ENCODE measurements at places on chromosomes 16 and 17. TPM values are rescaled to one million over a fixed set of nuclear protein-coding genes. Genes with fewer than 3 reads are reported as not detected.

DNA sequence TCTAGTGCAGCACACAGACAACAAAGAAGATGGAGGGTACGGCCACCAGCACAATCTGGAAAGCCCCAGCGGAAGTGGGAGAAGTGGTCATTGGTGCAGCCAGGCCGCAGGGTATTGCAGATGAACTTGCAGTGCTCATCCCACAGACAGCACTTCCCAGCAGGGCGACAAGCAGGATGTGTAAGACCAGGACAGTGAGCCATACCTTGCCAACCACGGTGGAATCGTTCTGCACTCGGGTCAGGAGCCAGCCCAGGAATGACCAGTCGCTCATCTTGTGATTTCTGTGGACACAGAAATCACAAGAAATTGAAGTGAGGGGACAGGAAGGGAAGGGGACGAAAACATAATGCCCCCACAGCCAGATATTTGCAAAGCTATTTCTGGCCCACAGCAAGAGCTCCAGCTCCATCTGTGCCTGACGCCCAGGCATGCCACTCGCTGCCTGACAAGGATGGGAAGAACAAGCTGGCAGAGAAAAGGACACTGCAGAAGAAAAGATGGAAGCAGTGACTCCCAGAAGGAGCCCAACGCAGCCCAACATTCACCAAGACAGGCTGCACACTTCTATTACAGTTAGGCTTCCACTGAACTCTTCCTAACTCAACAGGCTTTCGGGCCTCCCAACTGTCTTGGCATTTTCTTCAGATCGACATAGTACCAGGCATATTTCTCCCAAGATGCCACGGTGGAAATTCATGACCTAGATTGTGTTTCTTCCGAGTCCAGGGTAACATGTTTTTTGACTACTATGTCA lies 17.5 kb upstream of the MYO18A start:
- DNase-seq = peak; percentile 81

DNA sequence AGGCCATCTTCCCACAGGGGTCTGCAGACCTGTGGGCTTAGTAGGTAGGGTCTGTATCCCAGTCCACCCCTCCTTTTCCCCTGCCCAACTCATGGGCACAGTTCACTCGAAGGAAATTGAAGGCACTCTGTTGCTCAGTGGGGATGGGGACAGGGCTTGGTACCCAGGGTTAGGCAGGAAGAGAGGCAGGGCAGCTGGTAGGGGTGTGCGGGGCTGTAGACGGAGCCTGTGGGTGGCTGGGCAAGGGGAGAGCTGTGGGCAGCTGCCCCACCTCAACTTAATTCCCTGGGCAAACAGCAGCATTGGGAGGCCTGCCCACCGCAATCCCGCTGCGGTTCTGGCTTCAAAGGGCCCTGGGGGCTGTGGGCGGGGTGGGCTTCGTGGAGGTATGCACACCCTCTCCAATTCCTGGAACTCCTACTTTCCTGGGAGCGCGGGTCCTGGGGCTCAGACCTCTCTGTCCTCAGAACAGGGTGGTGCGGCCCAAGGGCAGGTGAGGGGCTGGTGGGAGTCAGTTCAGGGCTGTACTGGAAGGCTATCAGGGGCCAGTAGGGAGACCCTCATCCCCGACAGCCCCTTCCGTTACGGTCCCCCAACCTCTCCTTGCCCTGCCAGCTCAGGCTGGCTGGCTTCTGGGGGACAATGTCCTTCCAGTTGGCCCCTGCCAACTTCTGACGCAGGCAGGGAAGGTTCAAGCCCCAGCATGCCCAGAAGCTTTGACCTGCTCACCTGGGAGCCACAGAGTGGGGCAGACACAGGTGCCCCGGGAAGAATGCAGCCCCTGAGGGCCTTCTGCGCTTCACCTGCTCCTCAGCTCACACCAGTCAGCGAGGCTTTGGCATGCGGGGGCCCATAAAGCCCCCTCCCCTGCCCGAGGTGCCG lies 9.1 kb downstream of the FOXJ1 start:
- DNase-seq = no peak

- DNase-seq = no peak
Observed at GRCh38 chr16:22739077-22739476, 74.9 kb upstream of the HS3ST2 start.

- DNase-seq = peak; percentile 93
Observed at GRCh38 chr16:30395155-30395991, at the start of gene ZNF48. TSS of gene ZNF48 (plus strand) at chr16:30395420. CDS start at chr16:30395795, 375 bp downstream.

DNA sequence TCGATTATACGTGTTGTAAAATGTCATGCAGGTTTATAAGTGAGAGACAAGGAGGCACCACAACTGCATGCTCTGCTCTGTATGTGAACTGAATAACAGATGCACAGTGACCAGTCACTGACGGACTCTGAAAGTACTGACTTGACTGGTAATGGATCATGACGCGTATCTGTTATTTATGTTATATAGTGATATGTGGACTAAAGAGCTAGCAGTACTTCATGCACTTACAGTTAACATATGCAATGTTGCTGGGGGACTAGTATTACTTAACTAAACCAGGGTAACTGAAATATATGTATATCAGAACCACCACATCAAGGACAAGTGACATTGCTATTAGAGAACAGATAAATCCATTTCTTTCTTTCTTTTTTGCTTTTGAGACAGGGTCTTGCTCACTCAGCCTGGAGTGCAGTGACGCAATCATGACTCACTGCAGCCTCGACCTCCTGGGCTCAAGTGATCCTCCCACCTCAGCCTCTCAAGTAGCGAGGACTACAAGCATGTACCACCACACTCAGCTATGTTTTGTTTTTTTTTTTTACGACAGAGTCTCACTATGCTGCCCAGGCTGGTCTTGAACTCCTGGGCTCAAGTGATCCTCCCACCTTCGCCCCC lies 17.2 kb downstream of the COIL start:
- no peak for DNase-seq

DNA sequence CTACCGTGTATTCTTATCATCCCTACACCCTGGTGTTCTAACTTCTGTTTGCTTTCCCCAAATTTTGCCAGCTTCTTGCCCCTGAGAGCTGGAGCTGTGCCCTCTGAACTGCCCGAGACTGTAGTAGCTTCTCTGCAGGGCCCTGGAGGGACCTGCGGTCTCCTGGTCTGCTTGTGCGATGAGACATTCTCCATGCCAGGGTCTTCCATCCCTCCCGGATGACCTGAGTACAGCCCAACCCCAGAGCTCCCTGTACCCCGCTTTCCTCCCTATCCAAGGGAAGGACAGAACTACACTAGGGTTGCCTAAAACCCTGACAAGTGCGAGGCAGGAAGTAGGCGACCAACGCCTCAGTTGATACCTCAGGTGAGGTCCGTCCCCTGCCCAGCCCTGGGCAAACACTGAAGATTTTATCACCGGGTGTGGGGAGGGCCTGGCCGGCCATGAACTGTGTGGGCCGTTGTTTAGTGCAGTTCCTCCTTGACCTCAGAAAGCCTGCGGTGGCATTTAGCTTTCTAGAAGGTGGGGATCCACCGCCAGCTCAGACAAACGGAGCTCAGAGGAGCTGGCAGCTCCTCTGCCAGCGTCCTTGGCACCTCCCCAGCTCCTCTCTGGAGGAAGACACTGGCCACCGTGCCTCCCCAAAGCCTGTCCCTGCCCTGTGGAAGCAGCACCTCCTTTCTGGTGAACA lies 13.7 kb downstream of the CANT1 start:
- peak; percentile 85 for DNase-seq

GRCh38 chr17:27585153-27585681 lies 45.8 kb upstream of the LGALS9 start:
- no peak for DNase-seq

The DRC3 gene
- total RNA-seq = 0.32 TPM

DNA sequence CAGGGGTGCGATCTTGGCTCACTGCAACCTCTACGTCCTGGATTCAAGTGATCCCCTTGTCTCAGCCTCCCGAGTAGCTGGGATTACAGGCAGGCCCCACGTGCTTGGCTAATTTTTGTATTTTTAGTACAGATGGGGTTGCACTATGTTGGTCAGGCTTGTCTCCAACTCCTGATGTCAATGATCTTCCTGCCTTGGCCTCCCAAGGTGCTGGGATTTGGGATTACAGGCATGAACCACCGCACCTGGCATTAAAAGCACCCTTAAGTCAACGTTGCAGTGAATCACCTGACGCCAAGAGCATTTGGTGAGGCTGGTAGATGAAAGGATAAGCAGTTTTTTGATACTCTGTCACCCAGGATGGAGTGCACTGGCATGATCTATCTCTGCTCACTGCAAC lies 59.0 kb downstream of the NDE1 start:
- DNase-seq = no peak

DNA sequence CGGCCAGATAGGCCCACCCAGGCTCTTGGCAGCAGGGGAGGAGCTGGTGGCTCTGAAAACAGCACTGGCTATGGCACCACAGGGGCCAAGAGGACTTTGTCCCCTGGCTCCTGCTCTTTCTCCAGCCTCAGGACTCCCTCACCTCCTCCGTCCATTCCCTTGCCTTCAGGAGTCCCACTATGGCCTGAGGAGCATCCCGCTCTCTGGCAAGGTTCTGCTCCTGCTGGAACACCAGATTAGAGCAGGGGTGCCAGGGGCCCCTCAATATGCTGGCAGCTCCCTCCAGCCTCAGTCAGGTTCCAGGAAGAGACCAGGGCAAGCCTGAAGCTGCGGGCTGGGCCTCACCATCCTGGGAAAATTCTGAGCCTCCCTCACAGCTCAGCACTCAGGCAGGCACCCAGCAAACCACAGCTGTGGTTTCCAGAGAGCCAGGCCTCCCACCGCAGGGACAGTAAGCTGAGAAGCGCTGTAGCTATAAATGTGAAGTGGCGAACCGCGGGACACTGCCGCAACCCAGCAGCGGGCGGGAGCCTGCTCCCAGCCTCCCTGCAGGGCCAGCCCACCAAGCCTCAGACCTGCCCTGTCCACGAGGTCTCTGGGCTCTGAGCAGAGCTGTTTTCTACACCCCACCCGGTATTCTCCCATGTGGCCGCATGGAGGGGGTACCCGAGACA lies 25.7 kb downstream of the C17orf100 start:
- DNase-seq = no peak

- no peak for DNase-seq
Observed at GRCh38 chr17:65553646-65554552, 7.5 kb downstream of the AXIN2 start.

GRCh38 chr16:31355431-31356100 lies 590 bp downstream of the ITGAX start:
- DNase-seq = peak; percentile 81

The CCL3 gene
- 33.7 TPM for total RNA-seq

DNA sequence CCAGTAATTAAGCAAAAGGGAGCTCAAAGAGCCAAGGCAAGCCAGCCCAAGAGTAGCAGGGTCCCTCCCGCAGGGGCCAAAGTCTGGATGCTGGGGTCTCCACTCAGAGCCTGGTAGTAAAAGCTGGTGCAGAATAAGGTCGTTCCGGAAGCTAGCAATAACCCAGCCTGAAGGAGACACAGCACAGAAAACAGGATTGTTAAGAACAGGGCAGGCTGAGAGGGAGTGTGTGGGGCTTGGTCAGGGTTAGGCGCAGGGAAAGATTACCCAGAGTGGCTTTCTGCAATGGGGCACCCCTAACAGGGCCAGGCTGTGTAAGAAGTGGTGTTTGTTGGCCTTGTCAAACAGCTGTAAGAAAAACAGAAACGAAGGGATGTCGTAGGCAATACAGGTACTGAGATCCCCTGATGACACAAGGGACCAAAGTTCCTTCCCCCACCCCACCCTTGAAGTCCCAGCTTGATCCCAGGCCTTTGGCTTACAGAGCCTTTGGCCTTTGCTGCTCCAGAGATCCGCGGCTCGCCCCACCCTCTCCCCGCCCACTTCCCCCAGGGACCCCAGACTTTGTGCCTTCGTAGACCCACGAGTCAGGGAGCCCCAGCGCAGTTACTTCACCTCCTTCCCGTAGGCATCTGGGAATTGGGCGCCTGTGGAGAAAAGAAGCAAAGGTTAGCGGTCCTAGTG lies 712 bp downstream of the TMEM256 start:
- DNase-seq = no peak

DNA sequence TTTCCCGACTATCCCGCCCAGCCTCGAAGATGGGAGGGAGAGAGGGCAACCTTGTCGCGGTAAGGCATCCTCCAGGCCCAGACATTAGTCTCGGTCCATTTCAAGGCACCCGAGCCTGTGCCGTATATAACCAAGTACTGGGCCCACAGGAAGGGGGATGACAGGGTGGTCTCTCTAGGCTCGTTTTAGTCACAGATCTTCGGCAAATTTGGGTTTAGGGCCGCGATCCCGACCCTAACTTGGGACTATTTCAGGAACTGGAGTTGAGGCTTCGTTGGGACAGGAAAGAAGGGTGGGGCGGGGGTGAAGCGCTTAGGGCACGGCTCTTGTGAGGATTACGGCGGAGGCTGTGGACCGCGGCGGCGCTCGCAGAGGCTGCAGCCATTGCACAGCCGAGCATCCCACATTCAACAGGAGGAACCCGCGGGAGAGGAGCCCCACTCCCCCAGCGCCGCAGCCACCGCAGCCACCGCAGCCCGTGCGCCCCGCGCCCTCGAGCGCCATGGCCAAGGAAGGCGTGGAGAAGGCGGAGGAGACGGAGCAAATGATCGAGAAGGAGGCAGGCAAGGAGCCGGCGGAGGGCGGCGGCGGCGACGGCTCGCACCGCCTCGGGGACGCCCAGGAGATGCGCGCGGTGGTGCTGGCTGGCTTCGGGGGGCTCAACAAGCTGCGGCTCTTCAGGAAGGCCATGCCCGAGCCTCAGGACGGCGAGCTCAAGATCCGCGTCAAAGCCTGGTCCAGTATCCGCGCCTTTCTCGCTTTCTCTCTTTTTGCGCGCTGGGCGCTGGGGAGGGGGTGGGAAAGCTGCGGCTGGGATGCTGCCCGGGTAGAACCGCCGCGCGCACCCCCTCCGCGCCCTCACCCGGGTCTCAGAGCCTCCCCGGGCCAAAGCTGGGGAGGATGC lies at the start of gene VAT1L:
Gene VAT1L (plus strand): TSS at position 384 of the 904 bp plus-strand sequence. CDS start 119 bp downstream, at position 503.
- DNase-seq = no peak

DNA sequence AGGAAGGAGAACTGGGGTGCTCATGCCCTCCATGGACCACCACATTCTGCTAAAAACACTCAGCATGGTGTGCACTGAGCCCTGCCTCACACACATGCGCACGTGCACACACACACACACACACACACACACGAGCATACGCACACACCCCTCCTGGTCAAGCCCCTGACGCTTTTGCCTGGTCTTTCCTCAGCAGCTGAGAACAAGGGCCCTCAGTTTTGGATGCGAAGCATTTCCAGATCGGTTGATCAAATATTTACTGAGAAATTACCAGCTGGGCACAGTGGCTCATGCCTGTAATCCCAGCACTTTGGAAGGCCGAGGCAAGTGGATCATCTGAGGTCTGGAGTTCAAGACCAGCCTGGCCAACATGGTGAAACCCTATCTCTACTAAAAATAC lies 20.1 kb upstream of the RAI1 start:
- DNase-seq = no peak

GRCh38 chr17:77466140-77466539 lies 325.4 kb downstream of the SEC14L1 start:
- DNase-seq = no peak

- peak; percentile 28 for DNase-seq
Observed at GRCh38 chr17:42704837-42705494, 22.6 kb downstream of the CNTNAP1 start.

Data from mesenteric fat pad (tissue), 1 donor.